ENCODE measurements at places on chromosomes 3 and 15.

GRCh38 chr3:68571321-68571720 lies 361.0 kb downstream of the TAFA4 start:
- DNase-seq: no peak

DNA sequence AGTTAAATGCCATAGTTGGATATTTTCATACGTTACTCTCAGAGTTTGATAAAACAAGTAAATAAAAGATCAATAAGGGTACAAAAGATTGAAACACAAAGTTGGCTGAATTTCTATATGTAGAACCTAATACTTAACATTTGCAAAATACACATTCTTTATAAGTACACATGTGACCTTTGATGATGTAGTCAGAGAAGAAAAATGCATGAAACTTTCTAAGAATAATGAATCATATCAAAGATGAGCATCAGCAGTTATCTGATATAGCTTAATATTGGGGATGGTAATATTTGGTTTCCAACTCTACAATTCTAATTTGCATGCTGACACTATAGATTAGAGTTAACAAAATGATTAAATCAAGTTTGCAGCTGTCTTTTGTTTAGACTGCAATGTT lies 188.0 kb upstream of the TGFBR2 start:
- no peak for DNase-seq

- DNase-seq: no peak
Observed at GRCh38 chr15:62622775-62623174, 419.8 kb upstream of the TPM1 start.

GRCh38 chr3:116256843-116257485 lies 188.3 kb downstream of the LSAMP start:
- DNase-seq: no peak

DNA sequence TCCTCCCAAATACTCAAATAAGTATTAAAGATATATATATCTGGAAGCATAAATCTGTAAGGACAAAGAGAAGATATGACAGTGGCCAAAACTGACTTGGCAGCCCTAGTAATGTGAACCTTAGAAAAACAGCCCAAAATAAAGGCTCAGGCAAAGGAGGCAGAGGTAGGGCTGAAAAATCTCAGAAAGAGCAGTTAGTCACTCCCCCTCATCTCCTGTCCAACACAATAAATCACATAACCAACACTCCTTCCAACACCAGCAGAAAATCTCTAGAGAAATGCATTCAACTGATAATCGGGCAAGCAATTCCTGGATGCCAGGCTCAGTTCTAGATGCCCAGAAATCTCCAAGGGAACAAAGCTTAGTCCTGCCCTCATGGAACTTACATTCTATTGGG lies 22.1 kb upstream of the CHRM5 start:
- no peak for DNase-seq

Data from femur (tissue), 1 donor.